ENCODE measurements at places on chromosomes 2 and 18.
A peak's percentile ranks its signal among the peaks of the same experiment; 100 is the strongest.

DNA sequence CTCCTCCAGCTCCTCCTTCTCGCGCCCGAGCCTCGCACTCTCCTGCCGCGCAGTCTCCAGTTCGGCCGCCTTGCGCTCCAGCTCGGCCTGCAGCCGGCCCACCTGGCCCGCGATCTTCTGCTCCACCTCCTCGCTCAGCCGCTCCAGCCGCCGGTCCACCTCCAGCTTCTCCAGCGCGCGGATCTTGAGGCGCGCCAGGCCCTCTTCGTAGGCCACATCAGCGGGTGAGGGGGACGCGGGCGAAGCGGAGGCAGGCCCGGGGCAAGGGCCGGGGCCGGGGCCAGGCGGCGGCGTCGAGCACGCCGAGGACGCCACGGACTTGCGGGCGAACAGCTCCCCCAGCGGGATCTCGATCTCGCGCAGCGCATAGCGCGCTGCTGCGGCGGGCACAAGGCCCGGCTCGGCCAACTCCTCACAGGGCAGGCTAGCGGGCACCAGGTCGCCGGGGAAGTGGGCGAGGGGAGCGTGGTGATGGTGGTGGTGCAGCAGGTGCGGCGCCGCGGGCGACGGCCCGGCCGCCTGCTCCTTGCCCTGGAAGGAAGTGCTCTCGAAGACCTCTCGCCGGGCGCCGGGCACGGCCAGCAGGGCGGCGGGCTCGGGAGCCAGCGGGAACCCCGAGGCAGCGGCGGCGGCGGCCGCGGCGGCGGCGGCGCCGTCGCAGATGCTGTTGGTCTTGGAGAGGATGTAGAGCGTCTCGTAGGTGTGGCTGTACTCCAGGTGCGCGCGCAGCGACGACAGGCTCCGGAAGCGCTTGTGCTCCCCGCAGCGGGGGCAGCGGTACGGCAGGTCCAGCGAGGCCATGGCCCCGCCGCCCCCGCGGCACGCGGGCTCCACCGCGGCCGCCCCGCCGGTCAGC is 15.2 kb downstream of the FBXO41 start:
- H3K27me3 ChIP-seq = no peaks in the 10 kb centered on the region
- peak overlapping the region; percentile 54 for H3K4me3 ChIP-seq
- peak; percentile 51 for DNase-seq
- H3K27ac ChIP-seq = no peak overlapping the region
- H3K36me3 ChIP-seq = peaks cover 8% of the 10 kb centered on the region
- H3K4me1 ChIP-seq = peaks cover 21% of the 10 kb centered on the region

DNA sequence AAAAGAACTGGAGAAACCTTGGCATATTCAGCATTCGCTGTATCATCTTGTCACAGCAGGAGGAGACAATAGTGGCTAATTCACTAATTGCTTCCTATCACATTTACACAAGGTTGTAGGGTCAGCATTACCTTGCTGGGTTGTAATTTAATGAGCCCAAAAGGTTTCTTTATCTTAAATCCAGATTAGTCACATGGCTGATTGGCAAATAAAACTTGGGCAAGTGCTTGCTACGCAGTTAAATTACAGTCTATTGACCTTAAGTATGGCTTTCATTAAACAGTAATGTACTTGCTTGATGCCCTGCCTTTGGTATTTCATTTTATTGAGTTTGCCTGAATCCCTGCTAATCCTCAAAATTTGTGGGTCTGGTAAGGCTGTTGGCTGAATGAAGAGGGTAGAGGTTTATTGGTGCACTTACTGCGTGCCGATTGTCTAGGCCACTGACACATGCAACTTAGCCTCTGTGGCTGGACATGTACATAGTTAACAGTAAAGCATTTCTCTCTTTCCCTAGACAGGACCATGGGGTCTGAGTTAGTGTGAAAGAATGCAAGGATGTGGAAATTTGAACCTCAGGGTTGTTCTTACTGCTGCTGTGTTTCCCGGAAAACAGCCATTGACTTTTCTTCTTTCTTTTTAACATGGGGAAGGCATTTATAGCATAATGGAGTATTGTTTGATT is 34.3 kb downstream of the FMNL2 start:
- H3K36me3 ChIP-seq = no peaks in the 10 kb centered on the region
- no peak overlapping the region for H3K4me3 ChIP-seq
- peaks cover 4% of the 10 kb centered on the region for H3K27me3 ChIP-seq
- no peak overlapping the region for H3K27ac ChIP-seq
- no peak for DNase-seq

DNA sequence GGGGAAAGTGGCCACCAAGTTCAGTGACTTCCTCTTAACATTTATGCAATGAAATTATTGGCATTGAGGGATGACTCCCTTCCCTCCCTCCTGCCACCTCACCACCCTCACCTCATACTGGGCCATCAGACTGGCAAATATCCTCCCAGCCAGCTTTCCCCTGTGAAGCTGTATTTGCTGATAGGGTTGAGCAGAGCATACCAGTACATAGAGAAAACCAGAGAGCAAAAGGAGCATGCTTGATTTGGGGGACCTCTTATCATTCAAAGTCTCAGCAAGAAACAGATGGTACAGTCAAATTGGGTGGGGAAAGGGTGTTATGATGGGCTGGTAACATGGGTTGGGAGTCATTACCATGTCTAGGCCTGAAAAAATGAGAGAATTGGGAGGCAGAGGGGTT is 19.1 kb upstream of the B3GNT2 start:
- no peak for DNase-seq
- H3K4me3 ChIP-seq = no peak overlapping the region
- H3K27ac ChIP-seq = peak overlapping the region; percentile 17
- H3K36me3 ChIP-seq = no peaks in the 10 kb centered on the region
- no peaks in the 10 kb centered on the region for H3K27me3 ChIP-seq

DNA sequence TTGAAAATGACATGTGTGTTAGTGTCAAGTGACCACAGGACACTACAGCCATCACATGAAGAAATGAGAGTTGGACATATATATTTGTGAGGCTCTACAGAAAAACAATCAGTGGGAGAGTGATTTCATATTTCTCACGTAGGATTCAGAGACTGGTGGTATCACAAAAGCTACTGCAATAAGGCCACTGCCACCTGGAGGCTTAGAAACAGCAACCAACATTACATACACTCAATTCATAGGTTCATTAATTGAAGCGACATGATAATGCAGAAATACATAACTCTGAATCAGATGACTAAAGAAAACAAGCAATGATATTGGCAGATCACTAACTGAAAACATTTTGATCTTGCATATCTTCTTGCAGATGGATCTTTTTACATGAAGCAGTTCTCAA is 248.1 kb upstream of the KLHL14 start:
- no peaks in the 10 kb centered on the region for H3K36me3 ChIP-seq
- no peak overlapping the region for H3K27ac ChIP-seq
- H3K27me3 ChIP-seq = no peaks in the 10 kb centered on the region
- no peak for DNase-seq
- no peaks in the 10 kb centered on the region for H3K4me1 ChIP-seq
- no peak overlapping the region for H3K4me3 ChIP-seq

- H3K4me3 ChIP-seq = no peak overlapping the region
- no peak overlapping the region for H3K27ac ChIP-seq
- H3K27me3 ChIP-seq = no peaks in the 10 kb centered on the region
- no peaks in the 10 kb centered on the region for H3K36me3 ChIP-seq
- no peaks in the 10 kb centered on the region for H3K4me1 ChIP-seq
These were observed 9.1 kb upstream of the KLHL30 start for GRCh38 chr2:238129166-238130010.

- no peak overlapping the region for H3K27ac ChIP-seq
- DNase-seq = no peak
- peaks cover 2% of the 10 kb centered on the region for H3K27me3 ChIP-seq
- peaks cover 4% of the 10 kb centered on the region for H3K4me1 ChIP-seq
- no peaks in the 10 kb centered on the region for H3K36me3 ChIP-seq
These were observed 425.8 kb upstream of the POU3F3 start for GRCh38 chr2:104428155-104428554.

GRCh38 chr2:239932881-239933735 is 92.0 kb downstream of the NDUFA10 start:
- H3K27me3 ChIP-seq = peaks cover 17% of the 10 kb centered on the region
- no peak for DNase-seq
- no peak overlapping the region for H3K4me3 ChIP-seq
- peaks cover 5% of the 10 kb centered on the region for H3K36me3 ChIP-seq
- peaks cover 13% of the 10 kb centered on the region for H3K4me1 ChIP-seq

- H3K27me3 ChIP-seq = peaks cover 24% of the 10 kb centered on the region
- H3K4me1 ChIP-seq = peaks cover 11% of the 10 kb centered on the region
- H3K27ac ChIP-seq = no peak overlapping the region
- no peaks in the 10 kb centered on the region for H3K36me3 ChIP-seq
- H3K4me3 ChIP-seq = no peak overlapping the region
These were observed 10.1 kb downstream of the RFX8 start for GRCh38 chr2:101464841-101465240.

DNA sequence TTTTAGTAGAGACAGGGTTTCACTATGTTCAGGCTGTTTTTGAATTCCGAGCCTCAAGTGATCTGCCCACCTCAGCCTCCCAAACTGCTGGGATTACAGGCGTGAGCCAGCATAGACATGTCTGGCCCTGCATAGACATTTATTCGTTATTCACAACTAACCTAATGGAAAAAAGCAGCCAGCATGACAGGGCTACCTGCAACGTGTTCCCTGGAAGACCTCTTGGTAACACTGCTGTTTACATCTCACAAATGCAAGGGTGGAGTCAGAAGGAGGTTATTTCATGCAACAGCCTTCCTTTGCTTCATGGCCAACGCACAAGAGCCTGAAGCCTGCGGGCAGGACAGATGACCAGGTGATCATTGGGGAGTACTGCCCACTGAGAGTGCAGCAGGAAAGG is 9.2 kb downstream of the SERPINE2 start:
- no peak overlapping the region for H3K4me3 ChIP-seq
- no peaks in the 10 kb centered on the region for H3K36me3 ChIP-seq
- H3K27me3 ChIP-seq = peaks cover 8% of the 10 kb centered on the region
- H3K27ac ChIP-seq = no peak overlapping the region

GRCh38 chr2:147325990-147326389 is 518.8 kb upstream of the ACVR2A start:
- no peaks in the 10 kb centered on the region for H3K36me3 ChIP-seq
- H3K4me3 ChIP-seq = no peak overlapping the region
- no peak for DNase-seq
- no peaks in the 10 kb centered on the region for H3K27me3 ChIP-seq
- no peaks in the 10 kb centered on the region for H3K4me1 ChIP-seq

- H3K27me3 ChIP-seq = peaks cover 14% of the 10 kb centered on the region
- no peak for DNase-seq
- H3K4me1 ChIP-seq = no peaks in the 10 kb centered on the region
These were observed 40.4 kb downstream of the C1QL2 start for GRCh38 chr2:119117891-119118882.

- H3K4me1 ChIP-seq = no peaks in the 10 kb centered on the region
- peaks cover 6% of the 10 kb centered on the region for H3K27me3 ChIP-seq
- H3K27ac ChIP-seq = no peak overlapping the region
- no peaks in the 10 kb centered on the region for H3K36me3 ChIP-seq
- no peak overlapping the region for H3K4me3 ChIP-seq
These were observed 20.8 kb upstream of the LYPD1 start for GRCh38 chr2:132690664-132691303.

DNA sequence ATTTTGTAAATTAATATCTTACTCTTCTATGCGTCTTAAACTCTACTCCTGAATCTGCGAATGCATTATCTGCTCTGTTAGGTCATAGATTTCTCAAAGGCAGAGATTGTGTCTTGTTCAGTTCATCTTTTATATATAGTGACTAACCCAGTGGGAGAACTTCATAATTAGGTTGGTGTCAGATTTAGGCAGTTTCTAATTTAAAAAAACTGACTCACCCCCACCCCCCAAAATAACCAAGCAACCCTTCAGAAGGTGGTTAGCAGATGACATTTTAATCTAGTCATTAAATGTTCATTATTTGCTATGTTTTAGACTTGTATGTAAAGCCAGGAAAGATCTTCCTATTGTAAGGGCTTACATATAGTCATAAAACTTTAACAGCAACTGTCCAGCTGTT is 10.4 kb downstream of the SERPINB12 start:
- no peak overlapping the region for H3K4me3 ChIP-seq
- DNase-seq = no peak
- H3K27ac ChIP-seq = no peak overlapping the region
- H3K4me1 ChIP-seq = no peaks in the 10 kb centered on the region
- no peaks in the 10 kb centered on the region for H3K36me3 ChIP-seq

GRCh38 chr18:10511236-10511635 is 14.6 kb upstream of the NAPG start:
- H3K27ac ChIP-seq = no peak overlapping the region
- no peak for DNase-seq
- H3K4me3 ChIP-seq = no peak overlapping the region
- no peaks in the 10 kb centered on the region for H3K36me3 ChIP-seq
- peaks cover 13% of the 10 kb centered on the region for H3K27me3 ChIP-seq

GRCh38 chr2:102508863-102509262 is 35.8 kb downstream of the SLC9A4 start:
- peaks cover 10% of the 10 kb centered on the region for H3K27me3 ChIP-seq
- no peaks in the 10 kb centered on the region for H3K36me3 ChIP-seq

DNA sequence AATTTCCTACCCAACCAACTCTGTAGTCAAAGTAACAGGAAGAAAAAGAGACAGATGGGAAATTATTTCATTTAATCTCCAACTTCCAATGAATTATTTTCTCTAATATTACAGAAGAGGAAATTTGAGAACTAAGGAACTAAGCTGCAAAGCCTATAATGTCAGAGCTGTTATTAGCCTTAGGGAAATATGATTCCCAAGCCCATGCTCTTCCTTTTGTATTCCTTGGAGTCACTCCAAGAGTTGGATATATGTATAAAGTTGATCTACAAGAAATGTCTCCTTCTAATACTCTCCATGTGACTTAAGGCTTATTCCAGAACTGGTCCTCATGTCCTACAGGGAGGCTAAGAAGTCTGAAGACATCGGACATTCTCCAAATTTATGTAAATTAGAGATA is 31.6 kb upstream of the VWC2L start:
- H3K27ac ChIP-seq = no peak overlapping the region
- no peaks in the 10 kb centered on the region for H3K27me3 ChIP-seq
- no peaks in the 10 kb centered on the region for H3K36me3 ChIP-seq
- DNase-seq = no peak
- H3K4me3 ChIP-seq = no peak overlapping the region

- peaks cover 16% of the 10 kb centered on the region for H3K27me3 ChIP-seq
- no peak for DNase-seq
- H3K27ac ChIP-seq = no peak overlapping the region
- no peak overlapping the region for H3K4me3 ChIP-seq
These were observed 52.0 kb downstream of the FHOD3 start for GRCh38 chr18:36349552-36349951.

GRCh38 chr2:148670773-148671172 is 26.2 kb downstream of the EPC2 start:
- H3K36me3 ChIP-seq = peaks cover 13% of the 10 kb centered on the region
- no peaks in the 10 kb centered on the region for H3K27me3 ChIP-seq
- peaks cover 66% of the 10 kb centered on the region for H3K4me1 ChIP-seq
- H3K27ac ChIP-seq = no peak overlapping the region
- no peak for DNase-seq

Measured in memory B cell (primary cell).